ENCODE measurements at places on chromosomes 1 and 21.

DNA sequence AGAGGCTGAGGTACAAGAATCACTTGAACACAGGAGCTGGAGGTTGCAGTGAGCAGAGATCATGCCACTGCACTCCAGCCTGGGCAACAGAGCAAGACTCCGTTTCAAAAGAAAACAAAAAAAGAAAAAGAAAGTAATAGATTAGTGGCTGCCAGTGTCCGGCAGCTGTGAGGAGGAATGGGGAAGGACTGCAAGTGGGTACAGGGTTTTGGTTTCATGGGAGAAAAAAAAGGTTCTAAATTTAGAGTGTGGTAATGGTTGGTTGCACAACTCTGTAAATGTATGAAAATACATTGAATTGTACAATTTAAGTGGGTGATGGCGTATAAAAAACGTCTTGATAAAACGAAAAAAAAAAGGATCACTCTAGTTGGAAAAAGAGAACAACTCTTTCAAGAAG is 6.7 kb downstream of the TAF1A start:
- DNase-seq, result no peak

GRCh38 chr1:48817505-48818114 is 40.9 kb upstream of the BEND5 start:
- DNase-seq, result no peak

DNA sequence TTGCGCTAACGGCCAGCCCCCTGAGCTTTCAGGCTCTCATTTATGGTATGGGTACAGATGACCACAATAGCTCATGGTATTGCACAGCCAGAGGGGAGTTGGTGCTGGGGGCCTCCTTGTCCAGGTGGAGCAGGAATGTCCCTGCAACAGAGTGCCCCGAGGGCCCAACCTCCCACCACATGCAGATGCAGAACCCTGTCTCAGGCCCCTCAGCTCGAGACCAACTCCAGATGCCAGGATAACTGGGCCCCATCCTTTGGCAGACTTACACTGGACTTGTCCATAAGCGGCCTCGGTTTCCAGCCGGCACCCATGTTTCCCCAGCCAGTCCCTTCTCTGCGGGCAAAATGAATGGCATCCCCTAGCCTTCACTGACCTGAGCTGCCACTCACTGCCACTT is 67.1 kb downstream of the VWA5B1 start:
- no peak for DNase-seq

- DNase-seq, result no peak
These were observed 3.7 kb upstream of the PEX11B start for GRCh38 chr1:145922266-145922665.

DNA sequence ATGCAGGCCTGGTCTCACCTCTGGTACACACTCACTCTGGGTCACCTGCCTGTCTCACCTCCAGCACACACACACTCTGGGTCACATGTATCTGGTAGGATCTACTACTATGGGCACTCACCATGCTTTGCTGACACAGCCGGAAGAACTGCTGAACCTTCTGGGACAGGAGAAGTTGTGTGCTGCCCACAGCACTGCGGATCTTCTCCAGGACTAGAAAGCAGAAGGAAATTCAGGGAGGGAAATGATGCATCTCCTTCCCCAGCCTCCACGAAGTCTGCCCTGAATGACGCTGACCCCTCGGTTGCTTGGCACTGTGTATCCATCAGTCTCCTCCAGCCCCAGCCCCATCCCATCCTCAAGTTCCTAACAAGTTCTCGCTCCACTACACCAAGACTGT is 7.9 kb upstream of the SMIM12 start:
- DNase-seq, result no peak

- DNase-seq, result no peak
These were observed 87.6 kb downstream of the PSMG1 start for GRCh38 chr21:39095681-39096080.

Measured in brain pericyte (primary cell).